ENCODE measurements at places on chromosomes 16 and 17.

DNA sequence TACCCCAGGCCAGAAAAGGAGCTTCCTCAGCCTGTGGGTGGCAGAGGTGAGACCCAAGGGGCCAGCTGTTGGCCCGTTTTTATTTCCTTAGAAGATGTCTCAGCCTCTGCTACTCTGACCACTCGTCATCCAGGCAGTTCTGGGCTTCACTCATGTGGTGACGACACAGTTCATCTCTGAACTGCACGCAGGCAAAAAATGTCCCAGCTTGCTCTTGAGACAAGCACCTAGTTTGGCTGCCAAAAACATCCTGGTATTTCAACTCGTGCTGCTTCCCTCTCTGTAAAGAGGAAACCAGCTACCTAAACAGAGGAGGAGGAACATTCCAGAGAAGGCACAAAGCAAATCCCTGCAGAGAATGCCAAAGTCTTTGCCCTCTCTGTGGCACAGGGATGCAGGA is 125.7 kb downstream of the XYLT1 start:
- DNase-seq: no peak

- DNase-seq: no peak
Observed at GRCh38 chr17:81092518-81093095, 57.7 kb downstream of the BAIAP2 start.

GRCh38 chr17:17762744-17763105 is 74.1 kb downstream of the SREBF1 start:
- no peak for DNase-seq

DNA sequence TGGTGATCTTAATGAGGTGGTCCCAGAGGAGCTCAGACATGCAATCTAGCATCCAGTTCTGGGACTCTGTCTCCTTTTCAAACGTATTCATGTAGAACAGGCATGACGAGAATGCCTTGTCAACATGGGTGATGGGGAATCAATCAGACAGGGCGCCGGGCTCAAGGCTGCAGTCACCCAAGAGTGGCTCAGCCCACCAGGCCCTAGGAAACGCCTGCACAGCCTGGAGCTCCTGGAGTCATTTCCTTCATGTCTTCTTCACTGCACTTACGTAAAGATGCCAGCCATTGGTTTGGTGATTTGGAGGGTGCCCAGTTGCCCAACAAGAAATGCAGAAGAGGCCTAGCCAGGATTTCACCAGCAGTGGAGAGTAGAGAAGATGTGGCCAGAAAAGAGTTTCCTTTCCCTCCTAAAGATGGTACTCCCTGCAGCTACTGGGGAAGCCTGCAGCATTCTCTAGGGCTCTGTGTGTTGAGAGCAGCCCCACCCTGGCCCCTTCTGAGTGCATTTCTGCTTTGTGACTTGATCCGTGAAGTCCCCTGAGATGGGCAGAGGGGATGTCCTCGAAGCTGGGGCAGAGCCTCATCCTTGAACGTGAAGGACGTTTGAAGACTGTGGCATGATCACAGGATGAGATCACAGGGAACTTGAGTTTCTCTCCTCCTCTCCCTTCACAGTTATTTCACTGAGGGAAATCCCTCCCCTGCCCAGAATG is 24.0 kb upstream of the STH start:
- no peak for DNase-seq

DNA sequence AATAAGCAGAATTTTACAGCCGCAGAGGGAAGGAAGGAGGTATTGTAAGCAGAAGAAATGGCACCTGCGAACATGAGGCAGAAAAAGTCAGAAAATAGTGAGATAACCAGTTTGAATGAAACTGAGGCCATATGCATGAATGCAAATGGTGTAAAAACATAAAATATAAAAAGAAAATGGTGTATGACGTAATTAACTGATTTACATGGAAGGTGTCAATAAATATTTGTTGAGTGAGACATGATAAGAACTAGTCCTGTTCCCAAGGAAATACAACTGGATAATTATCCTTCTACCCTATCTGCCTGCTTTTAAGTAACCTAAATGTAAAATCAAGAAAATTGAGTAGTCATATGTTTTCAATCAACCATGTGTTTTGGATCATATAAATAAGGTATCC is 178.1 kb upstream of the TOX3 start:
- DNase-seq: no peak

DNA sequence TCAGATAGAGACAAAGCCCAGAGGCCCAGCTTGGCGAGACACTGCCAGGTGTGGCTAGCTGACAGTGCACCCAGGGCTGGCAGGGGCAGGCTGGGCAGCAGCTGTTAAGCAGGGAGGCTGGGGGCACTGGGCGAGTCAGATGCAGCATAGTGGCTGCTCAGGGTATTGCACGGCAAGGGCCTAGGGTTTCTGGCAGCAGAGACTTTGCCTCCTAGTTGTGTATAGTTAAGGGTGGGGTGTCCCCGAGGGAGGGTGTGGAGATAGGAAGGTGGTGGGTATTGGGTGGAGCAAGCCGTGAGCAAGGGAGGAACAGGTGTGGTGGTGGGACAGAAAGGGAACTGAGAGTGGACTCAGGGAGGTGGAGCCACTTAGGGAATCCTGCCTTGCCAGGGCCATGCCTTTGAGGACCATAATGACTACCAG is 66.0 kb downstream of the SMPD3 start:
- no peak for DNase-seq

All from mammary epithelial cell (primary cell).